ENCODE measurements at places on chromosomes 16 and 17.

DNA sequence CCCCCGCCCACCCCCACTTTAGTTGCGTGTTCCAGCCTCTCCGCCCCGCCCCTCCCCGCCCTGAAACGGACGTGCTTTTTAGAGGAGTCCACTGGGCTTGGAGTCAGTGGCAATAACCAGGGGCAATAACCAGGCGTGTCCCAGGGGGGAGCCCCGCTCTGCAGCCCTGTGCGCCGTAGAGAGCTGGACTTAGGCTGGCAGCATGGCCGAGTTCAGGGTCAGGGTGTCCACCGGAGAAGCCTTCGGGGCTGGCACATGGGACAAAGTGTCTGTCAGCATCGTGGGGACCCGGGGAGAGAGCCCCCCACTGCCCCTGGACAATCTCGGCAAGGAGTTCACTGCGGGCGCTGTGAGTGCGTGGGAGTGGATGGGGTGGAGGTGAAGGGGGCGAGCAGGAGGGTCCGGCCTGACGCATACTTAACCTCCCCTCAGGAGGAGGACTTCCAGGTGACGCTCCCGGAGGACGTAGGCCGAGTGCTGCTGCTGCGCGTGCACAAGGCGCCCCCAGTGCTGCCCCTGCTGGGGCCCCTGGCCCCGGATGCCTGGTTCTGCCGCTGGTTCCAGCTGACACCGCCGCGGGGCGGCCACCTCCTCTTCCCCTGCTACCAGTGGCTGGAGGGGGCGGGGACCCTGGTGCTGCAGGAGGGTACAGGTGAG is at the start of gene ALOX15B:
Gene ALOX15B (plus strand): TSS at position 106 of the 657 bp plus-strand sequence. CDS start 97 bp downstream, at position 203.
- DNase-seq: no peak

DNA sequence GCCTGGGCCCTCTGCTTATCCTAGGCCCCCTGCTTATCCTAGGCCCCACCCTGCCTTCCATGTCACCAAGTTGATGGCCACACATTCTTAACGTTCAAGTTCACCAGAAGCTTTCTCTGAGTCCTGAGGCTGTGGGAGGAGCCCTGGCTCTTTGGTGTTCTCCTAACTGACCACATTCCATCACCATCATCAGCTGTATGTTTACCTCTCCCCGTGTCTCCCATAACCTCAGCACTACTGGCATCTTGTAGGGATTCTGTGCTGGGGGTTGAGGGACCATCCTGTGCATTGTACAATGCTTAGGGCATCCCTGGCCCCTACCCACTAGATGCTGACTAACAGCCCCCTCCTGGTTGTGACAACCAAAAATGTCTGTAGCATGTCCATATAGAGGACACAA is 99.3 kb downstream of the NDE1 start:
- DNase-seq: no peak

- no peak for DNase-seq
Measured at GRCh38 chr16:84055801-84056634, 13.4 kb upstream of the SLC38A8 start.

DNA sequence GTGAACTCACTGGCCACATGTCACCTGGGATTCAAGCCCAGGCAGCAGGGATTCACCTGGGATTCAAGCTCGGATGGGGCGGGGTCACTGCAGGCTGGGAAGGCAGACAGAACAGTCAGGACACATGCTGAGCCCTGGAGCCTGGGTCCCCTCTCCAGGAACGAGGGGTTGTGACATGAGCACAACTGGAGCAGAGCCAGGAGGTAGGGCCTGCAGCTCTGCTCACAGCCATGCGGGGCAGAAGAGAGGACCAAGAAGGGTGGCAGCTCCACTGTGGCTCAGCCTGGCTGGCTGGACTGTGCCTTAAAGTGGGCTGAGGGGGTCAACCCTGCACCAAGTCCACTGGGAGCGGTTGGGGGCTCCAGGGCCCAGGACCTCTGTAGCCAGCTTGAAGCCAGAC is 150.1 kb downstream of the RAB11FIP4 start:
- DNase-seq: no peak

- no peak for DNase-seq
Measured at GRCh38 chr16:28544998-28545397, 6.2 kb upstream of the NUPR1 start.

DNA sequence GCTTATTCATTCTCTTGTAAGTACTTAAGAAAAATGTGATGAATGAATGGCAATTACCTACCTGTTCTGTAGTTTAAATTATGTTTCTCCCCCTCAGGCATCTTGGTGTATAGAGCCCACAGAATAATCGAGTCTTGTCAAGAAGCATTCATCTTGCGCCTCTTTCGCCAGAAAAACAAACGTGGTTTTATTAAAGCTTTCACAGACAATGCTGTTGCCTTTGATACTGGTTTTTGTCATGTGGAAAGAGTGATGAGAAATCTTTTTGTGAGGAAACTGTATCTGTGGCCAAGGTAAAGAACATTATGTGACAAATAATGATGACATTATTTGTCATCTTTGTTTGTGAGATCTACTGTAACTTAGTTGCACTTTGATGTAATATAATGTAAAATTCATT is 6.5 kb downstream of the ERCC4 start:
- DNase-seq: no peak

- no peak for DNase-seq
Measured at GRCh38 chr17:61928101-61928436, 287 bp upstream of the INTS2 start.

- DNase-seq: no peak
Measured at GRCh38 chr17:38327936-38328335, 15.8 kb downstream of the GPR179 start.

DNA sequence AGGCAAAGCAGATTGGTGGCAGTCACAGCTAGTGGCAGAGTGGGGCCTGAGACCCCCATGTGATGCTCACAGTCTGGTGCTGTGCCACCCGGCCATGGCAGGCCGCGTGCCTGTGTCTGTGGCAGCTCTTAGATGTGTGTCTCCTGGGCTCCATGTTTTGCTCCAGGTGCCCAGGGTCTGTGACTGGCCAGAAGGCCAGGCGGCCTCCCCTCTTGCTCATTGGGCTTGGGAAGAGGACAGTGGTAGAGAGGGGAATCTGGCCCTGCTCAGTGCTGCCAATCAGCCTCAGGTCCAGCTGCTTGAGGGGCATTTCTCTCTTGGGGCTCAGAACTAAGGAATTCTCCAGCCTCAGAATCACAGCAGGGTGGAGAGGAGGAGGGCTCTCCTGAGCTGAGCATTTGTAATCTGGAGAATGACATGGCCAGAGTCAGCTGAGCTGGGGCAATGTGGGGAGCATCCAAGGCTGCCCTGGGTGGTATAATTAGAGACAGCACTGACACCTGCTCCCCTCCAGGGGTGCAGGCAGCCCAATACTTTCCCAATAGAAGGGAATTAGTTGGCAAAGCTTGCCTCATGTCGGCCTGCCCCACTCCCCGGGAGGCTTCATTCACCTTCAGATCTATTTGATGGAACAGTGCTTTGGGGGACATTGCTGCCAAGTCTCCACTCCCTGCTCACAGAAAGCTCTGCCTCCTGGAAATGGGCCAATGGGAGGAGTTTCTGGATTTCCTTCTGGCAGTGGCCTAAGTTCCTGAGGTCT is 2.7 kb upstream of the LASP1NB start:
- peak; percentile 79 for DNase-seq

- no peak for DNase-seq
Measured at GRCh38 chr17:75459246-75459589, 2.8 kb downstream of the TMEM94 start.

DNA sequence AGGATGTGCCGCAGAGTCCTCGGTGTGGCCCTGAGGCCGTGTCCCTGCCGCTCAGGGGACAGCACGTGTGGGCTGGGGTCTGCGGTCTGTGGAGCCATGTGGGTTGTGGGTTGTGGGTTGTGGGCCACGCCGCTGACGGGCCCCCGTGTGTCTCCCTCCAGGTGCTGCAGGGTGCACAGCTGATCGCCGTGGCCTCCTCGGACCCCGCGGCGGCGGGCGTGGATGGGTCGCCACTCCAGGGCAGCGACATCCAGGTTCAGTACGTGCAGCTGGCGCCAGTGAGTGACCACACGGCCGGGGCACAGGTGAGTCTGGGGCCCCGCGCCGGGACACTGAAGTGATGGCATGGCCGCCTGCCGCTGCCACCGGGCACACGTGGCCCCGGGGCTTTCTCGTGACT is 120.7 kb downstream of the BANP start:
- peak; percentile 56 for DNase-seq

- peak; percentile 98 for DNase-seq
Measured at GRCh38 chr17:1724351-1724868, at the start of gene WDR81. Gene WDR81, plus strand, starts transcription at chr17:1724704. Its CDS starts 256 bp downstream, at chr17:1724960.

DNA sequence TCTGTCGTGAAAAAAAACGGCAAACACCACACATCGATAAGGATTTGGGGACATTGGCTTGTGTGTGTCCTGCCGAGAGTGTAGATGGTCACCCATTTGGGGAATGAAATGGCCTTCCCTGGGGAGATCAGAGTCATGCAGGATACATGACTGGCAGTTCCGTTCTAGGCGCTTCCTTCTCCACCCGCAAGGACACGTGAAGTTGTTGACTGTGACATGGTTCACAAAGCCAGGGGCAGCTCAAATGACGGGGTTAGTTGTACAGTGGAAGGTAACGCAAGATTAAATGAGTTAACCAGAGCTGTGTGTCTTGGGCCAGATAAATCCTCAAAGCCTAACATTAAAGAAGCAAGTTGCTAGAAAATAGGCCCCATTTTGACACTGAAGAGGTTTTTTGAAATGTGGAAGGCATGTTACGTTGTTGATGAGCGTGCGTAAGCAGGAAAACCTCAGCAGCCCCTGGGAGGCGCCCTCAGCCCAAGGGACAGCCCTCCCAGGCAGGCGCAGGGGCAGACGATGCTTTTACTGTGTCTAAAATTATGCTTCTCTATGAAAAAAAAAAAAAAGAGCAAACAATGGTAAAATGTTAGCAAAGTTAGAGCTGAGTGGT is 35.9 kb upstream of the CHMP6 start:
- DNase-seq: no peak

- no peak for DNase-seq
Measured at GRCh38 chr16:72362973-72363372, 191.0 kb upstream of the PMFBP1 start.

- DNase-seq: no peak
Measured at GRCh38 chr16:68090533-68090932, 5.4 kb downstream of the NFATC3 start.

DNA sequence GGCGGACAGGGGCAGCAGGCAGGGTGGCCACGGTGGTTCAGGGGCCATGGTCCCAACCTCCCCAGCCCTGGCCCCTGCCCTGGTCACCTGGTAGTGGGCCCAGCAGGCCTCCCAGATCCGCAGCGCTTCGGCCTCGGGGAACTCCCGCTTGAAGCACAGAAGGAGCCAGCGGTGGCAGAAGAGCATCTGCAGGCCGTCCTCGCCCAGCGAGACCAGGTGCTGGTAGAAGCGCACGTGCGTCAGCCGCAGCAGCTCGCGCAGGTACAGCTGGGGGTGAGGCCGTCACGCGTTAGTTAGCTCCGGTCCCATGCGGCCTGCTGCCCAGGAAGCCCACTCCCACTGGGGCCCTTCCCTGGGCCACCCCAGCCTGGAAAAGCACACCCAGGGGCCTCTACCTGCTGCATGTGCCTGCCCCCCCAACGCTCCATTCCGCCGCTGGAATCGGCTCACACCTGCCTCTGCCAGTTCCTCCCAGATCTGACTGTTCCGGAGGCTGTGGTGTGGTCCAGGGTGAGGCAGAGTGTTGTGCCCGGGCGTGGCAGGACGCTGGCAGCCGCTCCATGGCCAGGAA is 90.8 kb downstream of the TBC1D16 start:
- DNase-seq: peak; percentile 55

GRCh38 chr17:78110363-78111015 is 18.1 kb downstream of the TMC6 start:
- DNase-seq: peak; percentile 48

GRCh38 chr17:17683710-17684365 is 2.6 kb downstream of the RAI1 start:
- no peak for DNase-seq

GRCh38 chr16:70694868-70695218 is 9.0 kb upstream of the MTSS2 start:
- DNase-seq: peak; percentile 71

DNA sequence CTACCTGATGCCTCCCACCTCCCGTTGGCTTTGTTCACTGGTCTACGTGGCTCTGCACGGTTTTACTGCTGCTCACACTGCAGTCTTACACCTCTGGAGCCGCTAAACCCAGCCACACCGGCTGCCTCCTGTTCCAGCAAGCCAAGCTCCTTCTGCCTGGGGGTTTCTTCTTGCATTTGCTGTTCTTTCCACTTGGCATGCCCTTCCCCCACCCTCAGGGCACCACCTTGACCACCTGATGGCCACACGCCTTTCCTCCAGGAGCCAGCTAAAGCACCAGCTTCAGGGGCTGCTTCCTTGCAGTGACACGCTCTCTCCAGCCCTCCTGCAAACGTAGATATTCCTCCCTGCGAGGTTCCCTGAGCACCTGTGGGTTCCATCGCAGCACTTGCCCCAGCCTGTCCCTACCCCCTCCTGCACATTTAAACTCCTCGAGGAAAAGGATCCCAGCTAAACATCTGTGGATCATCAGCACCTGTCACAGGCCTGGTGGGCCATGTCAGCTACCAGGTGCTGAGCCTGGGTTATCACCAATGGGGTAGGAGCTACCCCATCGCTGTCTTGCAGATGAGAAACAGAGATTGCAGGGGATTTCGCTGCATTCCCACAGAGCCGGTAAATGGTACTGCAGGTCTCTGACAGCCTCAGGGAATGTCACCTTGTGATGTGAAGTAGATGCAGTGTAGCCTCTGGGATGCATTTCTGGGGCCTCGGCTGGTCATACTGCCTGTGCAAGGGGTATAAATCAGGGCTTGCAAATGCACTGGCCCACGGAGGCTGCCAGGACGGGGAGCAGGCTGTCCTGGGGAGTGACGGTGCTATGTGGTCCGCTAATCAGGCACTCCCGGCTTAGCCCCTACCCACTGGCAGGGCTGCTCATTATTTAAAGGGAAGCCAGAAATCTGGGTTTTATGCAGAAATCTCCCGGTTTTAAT is 285.2 kb downstream of the CPPED1 start:
- DNase-seq: no peak

DNA sequence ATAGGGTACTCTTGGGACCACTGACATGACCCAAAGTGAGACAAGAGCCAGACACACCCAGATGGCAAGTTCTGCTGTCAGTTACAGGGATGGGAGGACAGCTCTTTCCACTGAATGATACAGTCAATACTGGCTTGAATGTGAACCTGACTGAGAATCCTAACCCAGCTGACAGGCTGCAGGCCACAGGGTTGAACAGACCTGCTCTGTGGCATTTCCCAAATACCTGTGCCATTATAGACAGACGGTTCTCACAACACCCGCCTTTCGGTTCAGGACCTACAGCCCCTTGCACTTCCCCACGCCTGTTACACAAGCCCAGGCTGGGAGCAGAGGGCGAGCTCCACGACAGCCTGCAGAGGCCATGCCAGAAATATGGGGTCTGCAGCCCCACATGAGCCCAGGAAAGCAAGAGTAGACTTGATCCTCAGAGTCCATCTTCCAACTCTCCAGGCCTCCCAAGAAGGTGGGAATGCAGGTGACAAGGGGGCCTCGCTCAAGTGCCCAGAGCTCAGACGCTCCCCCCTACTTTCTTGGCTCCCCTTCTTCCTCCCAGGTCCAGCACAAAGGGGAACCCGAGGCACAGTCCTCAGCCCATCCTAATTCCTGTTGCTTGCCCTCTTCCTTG is 314.3 kb downstream of the SOX9 start:
- DNase-seq: no peak

GRCh38 chr16:63315229-63315628 is 1279.0 kb upstream of the CDH8 start:
- DNase-seq: no peak

Measured in right cardiac atrium (tissue), 5 donors.